ENCODE measurements at places on chromosomes 13 and 19.

DNA sequence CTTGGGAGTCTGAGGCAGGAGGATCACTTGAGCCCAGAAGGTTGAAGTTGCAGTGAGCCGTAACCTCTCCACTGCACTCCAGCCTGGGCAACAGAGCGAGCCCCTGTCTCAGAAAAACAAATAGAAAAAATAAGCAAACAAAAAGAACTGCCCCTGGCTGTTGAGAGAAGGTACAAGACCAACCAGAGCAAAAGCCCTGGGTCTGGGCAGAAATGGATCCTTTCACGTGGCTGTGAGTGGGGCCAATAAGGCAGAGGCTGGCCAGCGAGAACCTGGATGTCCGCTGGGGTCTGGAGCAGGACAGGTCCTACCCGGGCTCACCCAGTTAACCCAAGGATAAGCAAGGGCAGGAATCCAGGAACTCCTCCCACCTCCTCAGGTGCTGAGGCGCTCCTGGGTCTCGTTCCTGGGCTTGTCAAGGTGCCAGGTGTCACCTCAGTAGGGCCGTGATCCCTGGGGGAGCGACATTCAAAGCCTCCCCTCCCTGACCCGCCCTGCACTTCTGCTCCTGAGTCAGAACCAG lies 4.7 kb upstream of the SLC5A5 start:
- DNase-seq = no peak

- no peak for DNase-seq
Observed at GRCh38 chr13:78594456-78594975, 8.8 kb downstream of the POU4F1 start.

DNA sequence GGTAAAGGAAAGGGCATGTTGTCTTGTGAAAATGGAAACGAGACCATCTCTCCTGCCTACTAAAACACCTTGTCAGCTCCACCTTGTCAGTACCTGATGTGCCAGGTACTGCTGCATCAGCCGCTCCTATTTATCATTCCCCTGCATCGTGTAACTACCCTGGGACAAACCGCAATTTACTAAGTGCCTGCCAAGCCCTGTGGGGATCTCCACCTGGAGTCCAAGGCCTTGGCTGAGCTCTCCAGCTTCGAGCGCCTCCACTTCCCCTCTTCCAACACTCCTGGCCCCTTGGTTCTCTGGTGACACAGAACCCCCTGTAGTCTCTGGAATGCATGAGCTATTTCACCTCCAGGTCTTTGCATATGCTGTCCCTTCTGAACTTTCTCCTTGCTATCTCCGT lies 25.9 kb upstream of the CCNP start:
- no peak for DNase-seq

DNA sequence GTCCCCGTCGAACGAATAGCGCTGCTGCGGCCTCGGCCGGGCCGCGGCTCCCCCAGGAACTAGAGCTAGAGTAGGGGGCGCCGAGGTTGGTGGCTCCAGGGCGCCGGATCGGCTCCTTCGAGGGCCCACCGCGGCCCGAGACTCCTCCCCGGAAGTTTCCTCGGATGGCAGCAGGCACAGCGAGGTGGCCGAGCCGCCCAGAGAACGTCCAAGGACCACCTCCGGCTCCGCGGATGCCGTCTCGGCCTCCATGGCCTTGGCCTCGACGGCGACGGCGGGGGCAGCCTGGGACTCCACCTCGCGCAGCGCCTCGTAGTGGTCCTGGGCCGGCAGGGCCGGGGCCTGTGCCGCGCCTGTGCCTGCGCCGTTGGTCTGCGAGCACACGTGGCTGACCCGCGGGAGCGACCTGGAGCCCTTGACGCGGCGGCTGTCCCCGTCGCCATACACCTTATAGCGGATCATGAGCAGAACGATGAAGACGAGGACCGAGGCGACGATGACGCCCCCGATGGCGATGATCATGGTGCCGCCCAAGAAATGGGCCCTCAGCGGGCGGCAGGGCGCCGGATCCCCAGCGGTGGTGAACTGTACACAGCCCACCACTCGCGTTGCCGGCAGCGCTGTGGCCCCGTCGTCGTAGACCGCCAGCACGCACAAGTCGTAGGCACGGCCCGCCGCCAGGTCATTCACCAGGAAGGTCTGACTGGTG lies 11.8 kb downstream of the IFNL1 start:
- no peak for DNase-seq

- DNase-seq = no peak
Observed at GRCh38 chr19:13209484-13210338, 59.5 kb downstream of the IER2 start.

DNA sequence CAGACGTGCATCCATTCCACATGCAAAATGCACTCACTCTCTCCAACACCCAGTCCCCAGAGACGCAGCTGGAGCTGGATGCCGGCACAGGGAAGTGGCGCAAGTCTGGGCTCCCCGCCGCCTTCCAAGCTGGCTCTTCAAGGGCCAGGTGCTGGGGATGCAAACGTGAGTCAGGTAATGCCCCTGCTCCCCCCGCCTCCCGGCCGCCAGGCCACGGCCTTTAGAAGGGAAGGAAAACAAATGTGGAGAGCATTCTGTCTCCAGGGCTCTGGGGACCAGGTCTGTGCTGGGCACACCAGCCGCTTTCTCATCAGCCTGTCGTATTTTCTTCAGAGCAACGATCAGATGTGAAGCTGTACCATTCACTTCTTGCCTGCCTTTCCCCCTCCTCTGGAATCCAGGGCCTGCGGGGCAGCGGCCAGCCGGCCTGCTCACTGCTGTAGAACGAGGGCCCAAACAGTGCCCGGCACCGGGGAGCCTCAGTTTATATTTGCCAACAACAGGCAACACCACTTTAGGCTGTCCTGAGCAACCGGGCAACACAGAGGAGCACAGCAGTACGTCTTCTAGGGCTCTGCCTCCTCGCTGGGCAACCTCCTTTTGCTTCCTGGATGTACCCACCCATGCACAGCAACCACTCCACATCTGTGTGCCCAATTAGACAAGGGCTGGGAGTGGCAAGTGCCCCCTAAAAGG lies 3.8 kb downstream of the RAB20 start:
- DNase-seq = no peak

GRCh38 chr19:13260883-13261653 lies 110.9 kb downstream of the IER2 start:
- DNase-seq = no peak

- no peak for DNase-seq
Observed at GRCh38 chr19:40685563-40685962, 4.9 kb downstream of the NUMBL start.

GRCh38 chr13:114071410-114071809 lies 61.0 kb downstream of the RASA3 start:
- no peak for DNase-seq

- DNase-seq = no peak
Observed at GRCh38 chr13:103525530-103525929, 459.3 kb upstream of the SLC10A2 start.

DNA sequence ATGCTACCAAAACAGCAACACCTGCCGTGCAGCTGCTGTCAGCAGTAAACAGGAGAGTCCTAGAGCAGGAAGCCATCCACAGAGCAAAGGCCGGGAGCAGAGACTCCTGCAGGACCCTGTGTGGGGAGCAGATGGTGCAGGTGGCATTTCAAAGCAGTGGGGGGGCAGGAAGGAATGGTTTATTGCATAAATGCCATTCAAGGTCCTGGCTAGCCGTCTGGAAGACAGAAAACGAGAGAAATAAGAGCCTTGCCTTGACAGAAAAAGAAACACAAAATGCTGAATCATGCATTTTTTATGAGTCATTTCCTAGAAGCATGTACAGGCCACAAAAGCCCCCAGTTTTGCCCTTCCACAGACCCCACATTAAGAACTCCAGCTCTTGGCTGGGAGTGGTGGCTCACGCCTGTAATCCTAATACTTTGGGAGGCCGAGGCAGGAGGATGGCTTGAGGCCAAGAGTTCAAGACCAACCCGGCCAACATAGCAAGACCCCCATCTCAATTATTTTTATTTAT lies 5.4 kb downstream of the RSPH6A start:
- DNase-seq = no peak

DNA sequence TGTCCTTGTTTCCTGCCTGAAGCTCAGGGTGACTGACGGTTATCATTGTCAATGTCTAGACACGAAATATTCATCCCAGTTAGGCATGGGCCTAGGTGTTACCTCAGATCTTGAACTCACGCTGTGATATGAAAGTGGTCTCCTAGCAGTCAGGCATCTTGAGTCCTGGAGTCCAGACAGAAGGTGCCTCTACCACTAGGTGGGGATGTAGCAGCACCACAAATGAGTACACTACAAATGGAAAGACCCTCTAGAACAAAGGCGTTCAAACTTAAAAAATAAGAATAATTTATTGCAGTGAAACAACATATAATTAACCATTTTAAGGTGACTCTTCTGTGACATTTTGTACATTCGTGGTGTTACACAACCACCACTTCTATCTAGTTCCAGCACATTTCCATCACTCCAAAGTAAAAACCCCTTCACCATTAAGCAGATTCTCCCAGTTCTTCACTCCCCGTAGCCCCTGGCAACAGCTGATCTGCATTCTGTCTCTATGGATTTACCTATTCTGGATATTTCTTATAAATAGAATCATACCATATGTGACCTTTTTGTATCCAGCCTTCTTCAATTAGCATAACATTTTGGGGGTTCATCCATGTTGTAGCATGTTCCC lies 11.9 kb upstream of the FRY start:
- no peak for DNase-seq

DNA sequence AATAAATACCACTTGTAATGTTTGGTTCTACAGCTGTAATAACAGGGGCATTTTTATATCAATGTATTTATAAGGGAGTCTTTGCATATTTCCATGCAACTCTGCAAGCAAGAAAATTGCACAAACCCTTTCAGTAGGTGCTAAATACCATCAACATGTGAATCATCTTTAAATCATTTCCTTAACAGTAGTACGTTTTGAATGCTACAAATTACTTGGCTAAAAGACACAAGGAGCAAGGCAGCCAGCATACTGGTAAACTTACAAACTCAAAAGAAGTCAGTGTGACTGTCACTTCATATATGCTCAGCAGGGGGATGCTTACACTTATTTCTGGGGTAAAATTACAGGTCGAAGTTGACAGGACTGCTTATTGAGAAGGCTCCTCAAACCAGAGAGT lies 402.4 kb downstream of the EFNB2 start:
- DNase-seq = no peak

- DNase-seq = no peak
Observed at GRCh38 chr13:43044720-43045301, 21.4 kb downstream of the DNAJC15 start.

DNA sequence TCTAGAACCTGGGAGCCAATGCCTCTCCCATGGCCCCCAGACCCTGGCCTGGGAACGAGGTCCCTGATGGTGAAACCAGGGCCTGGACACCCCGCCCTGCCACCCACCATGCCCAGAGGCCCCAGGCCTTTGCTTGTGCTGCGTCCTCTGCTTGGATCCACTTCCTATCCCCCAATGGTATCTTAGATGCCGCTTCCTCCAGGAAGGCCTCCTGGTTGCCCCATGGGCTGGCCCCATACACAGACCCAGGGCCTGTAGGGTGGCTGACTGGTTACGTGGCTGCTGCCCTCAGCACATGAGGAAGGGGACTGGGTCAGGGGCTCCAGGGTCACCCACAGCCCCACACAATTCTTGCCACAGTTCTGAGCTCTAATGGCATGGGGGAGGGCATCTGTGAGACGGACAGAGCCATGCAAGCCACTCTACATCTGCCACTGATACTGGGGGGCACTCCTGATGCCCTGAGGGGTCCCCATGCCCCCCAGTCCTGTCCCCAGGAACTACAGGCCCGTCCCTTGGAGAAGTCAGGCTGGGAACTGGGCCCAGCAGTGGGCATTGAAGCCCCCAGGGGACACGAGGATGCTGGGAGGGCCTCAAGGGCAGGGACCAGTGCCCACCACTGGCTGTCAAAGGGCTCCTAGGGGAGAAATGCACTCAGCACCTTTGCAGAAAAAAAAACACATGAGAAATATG lies 5.0 kb downstream of the RPL36 start:
- no peak for DNase-seq

DNA sequence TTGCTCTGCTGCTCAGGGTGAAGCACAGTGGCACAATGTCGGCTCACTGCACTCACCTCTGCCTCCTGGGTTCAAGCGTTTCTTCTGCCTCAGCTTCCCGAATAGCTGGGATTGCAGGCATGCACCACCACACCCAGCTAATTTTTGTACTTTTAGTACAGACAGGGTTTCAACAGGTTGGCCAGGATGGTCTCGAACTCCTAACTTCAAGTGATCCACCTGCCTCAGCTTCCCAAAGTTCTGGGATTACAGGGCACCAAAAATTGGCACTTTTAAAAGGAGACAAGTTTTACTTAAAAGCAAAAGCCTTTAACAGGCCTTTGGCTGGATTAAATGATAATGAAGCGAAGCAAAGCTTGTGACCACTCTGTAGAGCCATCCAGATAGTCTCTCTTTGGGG lies 12.5 kb upstream of the TSHZ3 start:
- DNase-seq = no peak

- DNase-seq = no peak
Observed at GRCh38 chr19:39641773-39642172, 13.9 kb upstream of the LGALS16 start.

DNA sequence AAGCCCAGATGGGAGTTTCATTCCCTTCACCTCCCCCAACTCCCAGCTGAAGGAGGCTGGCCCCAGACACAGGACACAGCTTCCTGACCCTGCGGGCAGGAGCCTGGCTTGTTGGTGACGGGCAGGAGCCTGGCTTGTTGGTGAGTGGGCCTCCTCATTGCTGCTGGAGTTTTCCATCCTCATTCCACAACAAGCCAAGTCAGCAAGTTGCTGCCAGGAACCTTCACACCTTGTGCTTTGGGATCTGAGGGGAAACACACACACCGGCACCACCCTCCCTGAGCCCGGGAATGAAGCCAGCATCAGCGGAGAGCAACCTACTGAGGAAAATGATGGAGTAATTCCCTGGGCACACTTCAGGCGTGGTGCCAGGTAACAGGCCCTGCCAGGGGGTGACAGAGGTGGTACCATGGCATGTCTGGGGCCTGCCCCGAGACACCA lies 74.9 kb downstream of the ALOX5AP start:
- DNase-seq = no peak

DNA sequence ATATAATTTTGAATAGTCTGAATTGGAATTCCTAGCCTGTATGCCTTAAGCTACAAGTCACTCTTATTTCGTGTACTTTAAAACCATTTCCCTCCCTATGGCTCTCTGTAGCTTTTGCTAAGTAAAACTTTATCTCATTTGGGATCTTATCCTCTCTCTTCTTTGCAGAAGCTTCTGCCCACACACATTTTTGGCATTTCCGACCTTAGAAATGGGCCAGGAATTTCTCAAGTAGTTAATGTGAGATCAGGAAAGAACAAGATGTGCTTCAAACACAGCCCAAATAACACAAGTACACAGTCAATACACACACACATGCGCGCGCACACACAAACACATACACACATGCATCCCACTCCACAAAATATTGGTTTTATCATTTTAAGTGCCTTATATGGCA lies 931.0 kb upstream of the MIR17HG start:
- DNase-seq = no peak

GRCh38 chr13:110305949-110306339 lies 1.0 kb downstream of the COL4A1 start:
- no peak for DNase-seq

DNA sequence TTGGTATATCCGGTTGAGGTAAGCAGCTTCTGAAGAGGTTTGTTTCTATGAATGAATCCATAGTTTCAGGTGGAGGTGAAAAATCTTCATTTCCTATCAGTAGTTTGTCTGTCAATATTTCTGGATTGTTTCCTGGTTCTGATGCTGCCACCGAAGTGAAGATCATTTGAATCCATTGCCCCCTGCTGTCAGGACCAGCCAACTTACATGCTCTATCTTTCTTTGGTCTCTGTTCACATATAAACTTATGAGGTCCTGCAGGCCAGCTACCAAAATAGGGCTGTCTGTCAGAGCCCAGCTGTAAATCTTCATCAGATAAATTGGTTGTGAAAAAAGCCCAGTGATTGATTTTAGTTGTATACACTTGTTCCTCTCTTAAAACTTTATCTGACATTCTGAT lies 15.2 kb upstream of the N4BP2L1 start:
- no peak for DNase-seq

- DNase-seq = no peak
Observed at GRCh38 chr19:2977746-2978138, 378 bp downstream of the TLE6 start.

Measured in type B pancreatic cell (in vitro differentiated cells).